ENCODE measurements at places on chromosomes 16 and 17. TPM values are rescaled to one million over a fixed set of nuclear protein-coding genes. Genes with fewer than 3 reads are reported as not detected.

- no peak for DNase-seq
Observed at GRCh38 chr17:21008160-21008915, 34.5 kb downstream of the USP22 start.

- DNase-seq, result no peak
Observed at GRCh38 chr16:25587783-25588182, 104.0 kb upstream of the HS3ST4 start.

DNA sequence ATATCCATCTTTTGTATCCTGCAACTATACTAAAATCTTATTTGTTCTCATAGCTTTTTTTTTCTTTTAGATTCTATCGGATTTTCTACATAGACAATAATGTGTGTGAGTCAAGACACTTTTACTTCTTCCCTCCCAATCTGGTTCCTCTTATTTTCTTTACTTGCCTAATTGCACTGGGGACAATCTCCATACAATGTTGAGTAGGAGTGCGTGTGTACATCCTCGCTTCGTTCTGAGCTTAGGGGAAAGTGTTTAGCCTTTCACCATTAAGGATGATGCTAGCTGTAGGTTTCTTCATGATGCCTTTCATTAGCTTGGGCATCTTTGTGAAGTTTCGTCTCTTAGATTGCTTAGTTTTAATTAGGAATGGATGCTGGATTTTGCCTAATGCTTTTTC lies 2.9 kb downstream of the SPATA32 start:
- DNase-seq, result no peak

- DNase-seq, result no peak
Observed at GRCh38 chr16:89283449-89283848, 65.9 kb downstream of the ZNF778 start.

DNA sequence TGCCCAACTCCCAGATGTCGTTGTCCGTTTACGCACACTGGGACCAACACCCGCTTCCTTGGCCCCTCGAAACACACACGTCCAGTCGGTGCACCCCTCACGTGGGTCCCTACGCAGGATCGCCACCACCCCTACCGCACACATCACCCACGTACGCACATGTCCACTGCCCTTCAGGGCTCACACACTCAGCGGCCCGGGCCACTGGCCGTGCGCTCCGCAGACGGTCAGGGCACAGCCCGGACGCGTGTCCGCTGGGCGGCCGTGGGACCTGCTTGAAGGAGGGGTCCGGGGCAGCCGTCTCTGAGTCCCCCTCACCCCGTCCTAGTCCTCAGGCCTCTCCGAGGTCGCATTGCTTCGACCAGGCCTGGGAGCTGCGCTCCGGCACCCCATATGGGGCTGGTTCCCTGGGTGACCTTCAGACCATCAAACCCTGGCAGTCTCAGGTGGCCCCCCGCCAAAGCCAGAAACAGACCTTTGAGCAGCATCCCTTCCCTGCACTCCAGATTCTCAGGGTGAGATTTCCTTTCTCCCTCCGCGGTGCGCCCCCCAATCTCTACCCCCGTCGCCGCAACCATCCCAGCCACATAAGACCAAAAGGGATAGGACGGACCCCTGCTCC lies 914 bp upstream of the GPRC5B start:
- no peak for DNase-seq

FOXC2 gene
- total RNA-seq, result 0.11 TPM

Measured in neural crest cell (in vitro differentiated cells).